Pons (tissue), 1 donor: ENCODE measurements at places on chromosomes 16 and 17.

DNA sequence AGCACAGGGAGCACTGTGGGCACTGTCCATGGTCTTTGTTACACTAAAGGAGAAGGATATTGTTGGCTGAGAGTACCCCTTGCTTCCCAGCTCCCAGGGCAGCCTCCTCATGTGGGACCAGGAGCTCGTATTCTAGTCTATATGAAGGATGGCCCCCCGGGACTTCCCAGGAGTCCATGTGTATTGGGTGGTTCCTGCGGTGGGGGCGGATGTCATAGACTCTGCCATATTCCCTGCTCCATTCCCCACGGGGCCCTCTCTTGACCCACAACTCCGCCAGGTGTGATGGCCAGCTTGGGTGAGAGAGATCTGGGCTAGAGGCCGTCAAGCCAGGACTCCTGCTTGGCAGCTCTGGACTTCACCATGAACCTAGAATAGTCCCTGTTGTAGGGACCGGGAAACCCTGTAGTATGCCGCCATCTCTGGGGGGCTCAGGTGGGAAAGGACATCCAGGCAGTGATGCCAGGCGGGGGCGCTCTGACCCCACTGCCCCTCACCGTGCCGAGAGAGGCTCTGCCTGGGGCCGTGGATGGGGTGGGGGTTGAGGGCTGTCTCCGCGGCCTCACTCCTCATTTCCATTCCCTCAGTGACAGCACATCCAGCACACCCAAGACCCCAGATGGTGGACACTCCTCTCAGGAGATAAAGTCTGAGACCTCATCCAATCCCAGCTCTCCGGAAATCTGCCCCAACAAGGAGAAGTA lies 37.8 kb downstream of the OR1D5 start:
- DNase-seq: no peak

DNA sequence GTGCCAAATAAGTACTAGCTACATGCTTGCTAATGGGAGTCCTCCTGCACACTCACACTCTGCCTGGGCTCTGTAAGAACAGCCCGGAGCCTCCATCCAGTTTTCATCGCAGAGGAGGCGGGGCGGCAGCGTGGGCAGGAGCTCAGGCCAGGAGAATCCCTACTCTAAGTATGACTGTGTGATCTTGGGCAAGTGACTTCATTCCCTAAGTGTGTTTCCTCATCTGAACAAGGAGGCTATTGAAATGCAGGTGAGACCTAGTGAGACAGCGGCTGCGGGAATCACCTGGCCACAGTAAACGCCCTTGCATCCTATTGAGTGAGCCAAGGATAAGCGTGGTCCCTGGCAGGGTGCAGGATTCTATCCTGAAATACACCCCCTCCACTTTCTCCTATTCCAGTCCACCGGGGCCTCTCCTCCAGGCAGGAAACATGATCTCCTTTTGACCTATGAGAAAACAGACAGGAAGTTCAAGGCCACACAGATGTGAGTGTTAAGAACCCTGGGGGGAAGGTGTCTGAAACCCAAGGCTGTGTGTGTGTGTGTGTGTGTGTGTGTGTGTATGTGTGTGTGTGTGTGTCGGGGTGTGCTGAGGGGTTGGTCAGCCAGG lies 5.2 kb upstream of the RAI1 start:
- no peak for DNase-seq

DNA sequence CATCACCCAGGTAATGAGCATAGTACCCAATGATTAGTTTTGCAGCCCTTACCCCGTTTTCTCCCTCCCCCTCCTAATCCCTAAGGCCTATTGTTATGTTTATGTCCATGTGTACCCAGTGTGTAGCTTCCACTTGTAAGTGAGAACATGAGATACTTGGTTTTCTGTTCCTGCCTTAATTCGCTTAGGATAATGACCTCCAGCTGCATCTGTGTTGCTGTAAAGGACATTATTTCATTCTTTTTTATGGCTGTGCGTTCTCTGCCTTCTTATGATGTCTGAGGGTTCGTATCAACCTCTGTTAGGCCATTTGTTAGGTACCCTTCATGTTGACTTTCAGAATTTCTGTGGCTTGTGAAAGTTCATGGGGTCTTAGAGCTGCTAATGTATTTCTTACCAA lies 31.0 kb downstream of the CTCF start:
- DNase-seq: no peak

DNA sequence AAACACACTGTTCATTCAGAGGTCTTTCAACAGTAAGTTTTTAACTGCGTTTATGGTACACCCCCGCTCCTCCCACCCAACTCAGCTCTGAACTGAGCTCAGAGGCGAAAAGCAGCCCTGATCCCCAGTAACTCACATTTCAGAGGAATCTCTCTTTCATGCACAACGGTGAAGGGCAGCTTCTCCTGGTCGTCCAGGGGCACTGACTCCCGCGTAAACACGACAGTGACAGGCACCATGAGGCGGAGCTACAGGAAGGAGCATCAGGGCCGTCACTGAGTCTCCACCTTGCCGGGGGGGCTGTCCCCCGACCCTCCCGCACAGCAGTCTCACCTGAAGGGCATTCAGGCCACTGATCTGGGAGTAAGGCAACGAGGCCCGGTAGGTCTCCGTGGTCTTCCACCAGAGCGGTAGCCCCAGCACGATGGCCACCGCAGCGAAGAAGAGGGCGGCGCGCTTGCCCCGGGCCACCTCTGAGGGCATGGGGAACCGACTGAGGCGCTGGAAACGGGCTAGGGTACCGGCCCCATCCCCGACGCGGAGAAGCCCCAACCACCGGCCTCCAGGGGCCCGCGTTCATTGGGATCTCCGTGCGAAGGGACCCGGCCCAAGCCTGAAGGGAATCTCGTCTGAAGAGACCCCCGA lies 486 bp downstream of the PIGS start:
- peak; percentile 45 for DNase-seq

GRCh38 chr16:56847173-56847910 lies 17.7 kb upstream of the SLC12A3 start:
- peak; percentile 40 for DNase-seq

DNA sequence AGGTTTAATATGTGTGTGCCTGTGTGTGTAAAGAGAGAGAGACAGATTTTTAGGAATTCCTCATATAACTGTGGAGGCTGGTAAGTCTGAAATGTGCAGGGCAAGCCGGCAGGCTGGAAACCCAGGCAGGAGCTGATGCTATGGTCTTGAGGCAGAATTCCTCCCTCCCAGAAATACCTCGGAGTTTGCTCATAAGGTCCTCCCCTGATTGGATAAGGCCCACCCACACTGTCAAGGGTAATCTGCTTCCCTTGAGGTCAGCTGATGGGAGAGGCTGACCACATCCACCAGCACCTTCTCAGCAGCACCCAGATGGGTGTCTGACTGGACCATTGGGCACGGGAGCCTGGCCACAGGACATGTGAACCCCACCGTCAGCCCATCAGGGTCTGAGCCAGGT lies 42.4 kb downstream of the C16orf95 start:
- DNase-seq: no peak

- no peak for DNase-seq
Measured at GRCh38 chr17:70879401-70879800, 710.1 kb downstream of the KCNJ2 start.

- no peak for DNase-seq
Measured at GRCh38 chr17:75442168-75443103, 14.0 kb upstream of the TMEM94 start.

GRCh38 chr17:53543472-53543871 lies 279.3 kb upstream of the KIF2B start:
- no peak for DNase-seq

DNA sequence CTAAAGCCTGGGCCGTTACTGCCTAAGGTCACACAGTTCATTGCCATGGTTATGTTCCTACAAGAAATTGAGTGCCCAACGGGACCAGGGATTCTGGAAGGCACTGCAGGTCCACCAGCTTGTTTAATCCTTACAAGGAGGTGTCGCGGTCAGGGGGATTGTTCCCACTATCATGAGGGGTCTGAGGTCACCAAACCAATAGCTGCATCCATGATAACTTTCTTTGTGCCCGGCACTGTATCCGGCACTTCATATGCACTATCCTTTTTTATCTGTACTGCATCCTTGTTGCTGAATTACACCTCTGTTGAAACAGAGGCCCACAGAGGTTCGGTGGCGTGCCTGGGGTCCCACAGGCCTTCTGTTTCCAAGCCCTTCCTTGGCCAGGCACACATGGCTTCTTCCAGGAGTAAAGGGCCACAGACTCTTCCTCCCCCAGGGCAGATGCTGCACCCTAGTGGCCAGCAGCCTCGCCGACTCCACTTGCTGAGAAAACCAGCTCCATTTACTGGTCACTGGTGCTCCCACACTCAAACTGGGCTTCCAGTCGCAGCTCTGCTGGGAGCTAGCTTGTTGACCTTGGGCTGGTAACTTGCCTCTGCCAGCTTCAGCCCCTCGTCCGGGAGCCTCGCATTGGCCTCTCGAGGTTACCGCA lies 82.0 kb upstream of the PLCG2 start:
- peak; percentile 47 for DNase-seq

DNA sequence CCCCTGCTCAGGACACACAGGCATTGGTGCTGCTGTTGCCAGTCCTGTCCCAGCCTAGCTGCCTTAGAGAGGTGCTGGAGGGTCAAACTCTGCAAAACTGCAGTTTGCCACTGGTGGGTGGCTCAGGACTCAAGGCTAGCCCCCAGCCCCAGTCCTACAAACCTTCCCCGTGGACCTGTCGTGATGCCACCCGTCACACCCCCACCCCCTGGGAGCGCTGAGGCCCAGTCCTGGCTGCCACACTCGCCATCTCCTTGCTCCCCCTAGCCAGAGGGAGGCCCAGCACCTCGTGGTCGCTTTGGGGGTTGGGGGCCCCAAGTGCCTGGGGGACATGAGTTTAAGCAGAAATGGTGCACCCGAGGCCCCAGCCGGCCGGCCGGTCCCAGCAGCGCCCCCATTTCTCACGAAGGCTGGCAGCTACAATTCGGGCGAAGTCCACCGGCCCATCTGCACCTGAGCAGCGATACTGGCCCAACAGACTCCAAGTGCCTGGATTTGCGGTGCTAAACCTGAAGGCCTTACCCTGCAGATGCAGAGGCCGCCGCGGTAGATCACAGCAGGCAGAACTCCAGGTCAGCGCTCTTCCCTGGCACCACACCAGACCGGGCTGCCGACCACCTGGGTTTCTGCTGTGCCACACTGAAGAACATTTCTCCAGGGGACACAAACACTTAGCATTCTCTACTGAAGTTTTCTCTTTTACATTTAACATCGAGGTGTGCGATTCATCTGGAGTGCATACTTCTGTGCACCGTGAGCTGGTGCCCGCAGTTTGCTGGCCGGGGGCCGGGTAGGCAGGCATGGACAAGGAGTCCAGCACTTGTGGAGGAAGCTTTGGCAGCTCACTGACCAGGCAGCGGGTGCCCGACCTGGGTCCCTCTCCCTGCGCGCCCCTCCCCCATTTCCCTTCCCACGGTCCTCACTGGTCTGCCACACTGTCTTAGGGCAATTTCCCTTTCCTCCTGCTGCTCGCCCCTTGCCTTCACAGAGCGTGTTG lies 130.0 kb downstream of the KCNJ12 start:
- no peak for DNase-seq

DNA sequence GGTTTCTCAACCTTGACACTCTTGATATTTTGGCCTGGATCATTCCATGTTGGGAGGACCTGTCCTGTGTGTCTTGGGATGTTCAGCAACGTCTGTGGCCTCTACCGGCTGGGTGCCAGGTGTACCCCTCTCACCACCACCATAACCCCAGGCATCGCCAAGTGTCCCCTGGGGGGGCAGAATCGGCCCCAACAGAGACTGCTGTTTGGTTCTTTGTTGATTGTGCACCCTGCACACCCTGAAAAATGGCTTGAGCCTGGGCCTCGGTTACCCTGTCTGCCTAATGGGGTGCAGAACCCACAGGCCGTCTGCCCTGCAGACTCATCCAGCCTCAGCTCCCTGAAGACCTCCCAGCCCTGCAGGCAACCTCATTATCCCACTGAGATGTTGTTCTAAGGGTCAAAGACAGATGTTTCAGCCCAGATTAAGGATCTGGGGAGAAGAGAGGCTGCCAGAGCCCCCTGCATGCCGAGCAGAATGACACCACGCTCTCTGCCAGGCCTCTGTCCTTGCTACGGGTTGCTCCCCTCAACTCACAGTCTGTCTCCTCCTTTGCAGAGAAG lies 9.2 kb downstream of the CACNG1 start:
- no peak for DNase-seq

DNA sequence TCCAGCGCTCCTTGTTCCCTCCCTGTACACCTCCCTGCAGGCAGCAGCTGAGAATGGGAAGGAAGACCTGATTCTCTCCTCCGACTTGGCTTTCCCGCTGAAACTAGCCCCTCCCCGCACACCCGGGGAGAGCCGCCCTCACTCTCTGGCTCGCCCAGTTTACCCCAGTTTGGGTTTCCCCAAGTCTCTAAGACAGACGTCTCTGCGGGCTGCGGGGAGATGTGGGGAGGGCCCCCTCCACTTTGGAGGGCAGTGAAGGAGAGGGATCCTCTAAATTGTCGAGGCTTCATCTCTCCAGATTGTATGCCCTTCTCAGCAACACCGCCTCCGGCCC lies 797 bp downstream of the GRB7 start:
- no peak for DNase-seq

DNA sequence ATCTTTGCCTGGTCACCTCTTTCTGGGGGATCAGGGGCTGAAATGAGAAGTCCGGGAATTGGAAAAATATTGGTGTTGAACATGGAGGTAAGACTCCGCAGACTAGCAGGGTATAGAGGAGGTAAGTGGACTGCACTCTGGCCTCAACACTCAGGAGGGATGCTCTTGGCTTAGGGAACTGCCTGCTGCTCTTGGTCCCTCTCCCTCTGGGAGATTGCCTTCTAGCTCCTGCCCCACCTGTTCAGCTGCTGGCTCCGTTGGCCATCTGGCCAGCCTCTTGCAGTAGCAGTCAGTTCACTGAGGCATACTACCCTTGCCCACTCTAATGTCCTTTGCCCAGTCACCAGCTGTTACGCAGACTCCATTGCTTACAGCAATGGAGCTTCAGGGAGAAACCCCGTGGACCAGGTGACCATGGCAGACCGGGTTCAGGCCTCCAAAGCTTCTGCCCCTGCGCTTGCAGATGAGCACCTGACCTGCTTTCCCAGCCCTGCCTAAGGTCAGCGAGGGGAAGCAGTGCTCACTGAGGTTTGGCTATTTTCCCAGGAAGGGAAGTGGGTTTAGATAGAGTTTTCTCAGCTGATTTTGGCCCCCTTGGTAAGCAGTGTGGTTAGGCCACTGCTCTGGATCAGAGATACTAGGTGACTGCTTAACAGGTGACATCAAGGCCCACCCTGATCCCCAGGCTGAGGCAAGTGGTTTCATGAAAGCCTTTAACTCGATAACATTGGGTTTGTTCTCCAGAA lies 11.9 kb downstream of the CDK5RAP3 start:
- DNase-seq: peak; percentile 38
